ENCODE measurements at places on chromosomes 2 and 18. TPM values are rescaled to one million over a fixed set of nuclear protein-coding genes. Genes with fewer than 3 reads are reported as not detected.
A peak's percentile ranks its signal among the peaks of the same experiment; 100 is the strongest.

GRCh38 chr2:75513616-75514170 is 47.0 kb downstream of the EVA1A start:
- no peak for DNase-seq
- no peak overlapping the region for H3K4me3 ChIP-seq
- H3K4me1 ChIP-seq, result no peaks in the 10 kb centered on the region
- H3K27me3 ChIP-seq, result peaks cover under 1% of the 10 kb centered on the region
- no peaks in the 10 kb centered on the region for H3K36me3 ChIP-seq

- H3K4me3 ChIP-seq, result no peak overlapping the region
- no peaks in the 10 kb centered on the region for H3K36me3 ChIP-seq
- no peaks in the 10 kb centered on the region for H3K27me3 ChIP-seq
- no peak for DNase-seq
- no peak overlapping the region for H3K27ac ChIP-seq
Measured at GRCh38 chr2:136217996-136218395, 100.0 kb upstream of the CXCR4 start.

NTSR2 gene
- total RNA-seq, result not detected

- no peaks in the 10 kb centered on the region for H3K4me1 ChIP-seq
- no peaks in the 10 kb centered on the region for H3K27me3 ChIP-seq
- no peak for DNase-seq
Measured at GRCh38 chr2:232448304-232448690, 7.7 kb upstream of the ALPI start.

DDX18 gene
- total RNA-seq, result 99.7 TPM

KCNK3 gene
- total RNA-seq, result 0.71 TPM

GRCh38 chr2:219642069-219642454 is 14.6 kb downstream of the SLC4A3 start:
- H3K4me3 ChIP-seq, result no peak overlapping the region
- H3K27me3 ChIP-seq, result no peaks in the 10 kb centered on the region
- H3K4me1 ChIP-seq, result peaks cover 24% of the 10 kb centered on the region
- no peak for DNase-seq
- H3K27ac ChIP-seq, result no peak overlapping the region

- H3K36me3 ChIP-seq, result no peaks in the 10 kb centered on the region
- 0 out of 2 replicates have a peak, but pooled peaks cover 3% of the 10 kb centered on the region for H3K27me3 ChIP-seq
- no peak for DNase-seq
- H3K4me3 ChIP-seq, result no peak overlapping the region
- no peak overlapping the region for H3K27ac ChIP-seq
Measured at GRCh38 chr2:18993756-18994338, 364.6 kb downstream of the OSR1 start.

DNA sequence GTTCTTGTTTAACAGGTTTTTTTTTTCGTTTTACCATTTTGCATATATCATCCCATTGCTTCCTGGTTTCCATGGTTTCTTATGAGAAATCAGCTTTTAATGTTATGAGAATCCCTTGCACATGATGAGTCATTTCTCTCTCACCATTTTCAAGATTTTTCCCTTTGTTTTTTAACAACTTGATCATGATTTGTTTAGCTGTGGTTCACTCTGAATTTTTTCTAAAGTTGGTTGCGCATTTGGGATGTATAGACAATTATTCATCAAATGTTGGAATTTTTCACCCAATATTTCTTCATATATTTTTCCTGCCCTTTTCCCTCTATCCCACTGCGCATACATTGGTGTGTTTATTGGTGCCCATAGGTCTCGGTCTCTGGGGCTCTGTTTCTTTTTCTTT is 42.4 kb upstream of the BIN1 start:
- H3K27ac ChIP-seq, result no peak overlapping the region
- peaks cover 21% of the 10 kb centered on the region for H3K4me1 ChIP-seq
- DNase-seq, result no peak
- H3K36me3 ChIP-seq, result no peaks in the 10 kb centered on the region

- no peak for DNase-seq
- H3K36me3 ChIP-seq, result no peaks in the 10 kb centered on the region
- H3K27me3 ChIP-seq, result no peaks in the 10 kb centered on the region
- H3K4me1 ChIP-seq, result no peaks in the 10 kb centered on the region
Measured at GRCh38 chr2:160409480-160409879, 84.1 kb downstream of the RBMS1 start.

HOXD1 gene
- total RNA-seq, result not detected

CNTNAP5 gene
- total RNA-seq, result not detected

NT5DC4 gene
- total RNA-seq, result 0.22 TPM

SERPINB4 gene
- not detected for total RNA-seq

- no peak overlapping the region for H3K27ac ChIP-seq
- H3K4me3 ChIP-seq, result no peak overlapping the region
- no peaks in the 10 kb centered on the region for H3K27me3 ChIP-seq
Measured at GRCh38 chr2:22894761-22895160, 490.2 kb upstream of the KLHL29 start.

- peak overlapping the region; percentile 66 for H3K4me3 ChIP-seq
- H3K4me1 ChIP-seq, result peaks cover 36% of the 10 kb centered on the region
- H3K36me3 ChIP-seq, result no peaks in the 10 kb centered on the region
- no peak for DNase-seq
- H3K27ac ChIP-seq, result peak overlapping the region; percentile 31
Measured at GRCh38 chr2:85888020-85888683, 638 bp downstream of the ST3GAL5 start.

DNA sequence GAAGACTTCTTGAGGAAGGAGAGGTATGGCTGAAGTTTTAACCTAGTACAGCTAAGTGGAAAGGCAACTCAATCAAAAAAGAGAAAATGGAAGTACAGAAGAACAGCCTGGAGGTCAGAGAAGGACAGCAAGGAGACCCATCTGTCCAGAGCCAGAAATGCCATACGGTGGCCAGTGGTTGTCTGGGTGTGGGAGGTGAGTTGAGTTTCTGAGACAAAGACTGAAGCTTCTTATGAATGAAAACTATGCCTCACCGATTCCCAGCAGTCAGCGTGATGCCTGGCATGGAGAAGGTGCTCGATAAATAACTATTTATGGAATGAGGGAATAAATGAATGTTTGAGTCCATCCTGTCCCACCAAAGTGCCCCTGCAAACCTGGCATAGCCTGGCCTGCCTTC is 98.8 kb downstream of the MRO start:
- no peak overlapping the region for H3K27ac ChIP-seq
- no peak for DNase-seq
- H3K27me3 ChIP-seq, result no peaks in the 10 kb centered on the region
- no peaks in the 10 kb centered on the region for H3K36me3 ChIP-seq
- no peaks in the 10 kb centered on the region for H3K4me1 ChIP-seq

- H3K27ac ChIP-seq, result no peak overlapping the region
- no peak for DNase-seq
- H3K4me1 ChIP-seq, result no peaks in the 10 kb centered on the region
Measured at GRCh38 chr2:45412754-45413379, 198.2 kb downstream of the SRBD1 start.

GRCh38 chr2:17617955-17618354 is 77.5 kb downstream of the VSNL1 start:
- no peak overlapping the region for H3K4me3 ChIP-seq
- DNase-seq, result no peak
- H3K4me1 ChIP-seq, result no peaks in the 10 kb centered on the region
- no peaks in the 10 kb centered on the region for H3K27me3 ChIP-seq
- H3K36me3 ChIP-seq, result no peaks in the 10 kb centered on the region

- no peaks in the 10 kb centered on the region for H3K27me3 ChIP-seq
- no peak overlapping the region for H3K27ac ChIP-seq
Measured at GRCh38 chr2:177476897-177477296, 84.3 kb downstream of the AGPS start.

- no peak overlapping the region for H3K4me3 ChIP-seq
- H3K36me3 ChIP-seq, result no peaks in the 10 kb centered on the region
- no peaks in the 10 kb centered on the region for H3K27me3 ChIP-seq
- H3K27ac ChIP-seq, result no peak overlapping the region
- DNase-seq, result no peak
Measured at GRCh38 chr2:176398243-176399073, 129.2 kb downstream of the MTX2 start.

AAMP gene
- total RNA-seq, result 111 TPM

MAPRE2 gene
- 17.2 TPM for total RNA-seq

DNA sequence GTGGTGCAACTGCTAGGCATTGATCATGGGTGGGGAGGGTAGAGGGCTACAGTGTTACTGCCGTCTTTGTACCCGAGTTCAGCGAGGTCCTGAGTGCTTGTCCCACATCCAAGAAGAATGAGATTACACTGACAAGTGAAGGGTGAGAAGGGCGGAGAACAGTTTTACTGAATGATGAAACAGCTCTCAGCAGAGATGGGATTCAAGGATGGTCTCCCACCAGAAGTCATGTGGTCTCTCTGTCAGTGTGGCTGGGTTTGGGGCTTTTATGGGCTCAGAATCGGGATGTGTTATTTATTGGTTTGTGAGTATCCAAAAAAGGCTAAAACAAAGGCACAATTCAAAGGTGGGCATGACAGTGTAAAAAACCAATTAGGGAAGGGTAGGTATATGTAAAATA is 10.8 kb upstream of the ASB1 start:
- no peak overlapping the region for H3K4me3 ChIP-seq
- H3K4me1 ChIP-seq, result no peaks in the 10 kb centered on the region
- H3K27me3 ChIP-seq, result no peaks in the 10 kb centered on the region
- H3K36me3 ChIP-seq, result no peaks in the 10 kb centered on the region

- H3K27ac ChIP-seq, result no peak overlapping the region
- H3K27me3 ChIP-seq, result no peaks in the 10 kb centered on the region
- peaks cover 60% of the 10 kb centered on the region for H3K4me1 ChIP-seq
- H3K36me3 ChIP-seq, result no peaks in the 10 kb centered on the region
- H3K4me3 ChIP-seq, result no peak overlapping the region
- no peak for DNase-seq
Measured at GRCh38 chr2:46303822-46304221, 6.6 kb downstream of the EPAS1 start.

HOXD8 gene
- 6.0 TPM for total RNA-seq

Data from HCT116 (cell line).